Renal cortical epithelial cell (primary cell): ENCODE measurements at places on chromosomes 6 and 20. TPM values are rescaled to one million over a fixed set of nuclear protein-coding genes. Genes with fewer than 3 reads are reported as not detected.
A peak's percentile ranks its signal among the peaks of the same experiment; 100 is the strongest.

UCKL1 gene
- total RNA-seq, result 20.3 and 27.8 TPM in 2 replicates

FAM209B gene
- total RNA-seq, result not detected in 2 replicates

PLTP gene
- 10.4 and 32.1 TPM in 2 replicates for total RNA-seq

BEND6 gene
- 2.1 and 7.4 TPM in 2 replicates for total RNA-seq

LGSN gene
- total RNA-seq, result 0.10 TPM in 1 of 2 replicates, not detected in the other

TNNC2 gene
- total RNA-seq, result not detected in 2 replicates

DNA sequence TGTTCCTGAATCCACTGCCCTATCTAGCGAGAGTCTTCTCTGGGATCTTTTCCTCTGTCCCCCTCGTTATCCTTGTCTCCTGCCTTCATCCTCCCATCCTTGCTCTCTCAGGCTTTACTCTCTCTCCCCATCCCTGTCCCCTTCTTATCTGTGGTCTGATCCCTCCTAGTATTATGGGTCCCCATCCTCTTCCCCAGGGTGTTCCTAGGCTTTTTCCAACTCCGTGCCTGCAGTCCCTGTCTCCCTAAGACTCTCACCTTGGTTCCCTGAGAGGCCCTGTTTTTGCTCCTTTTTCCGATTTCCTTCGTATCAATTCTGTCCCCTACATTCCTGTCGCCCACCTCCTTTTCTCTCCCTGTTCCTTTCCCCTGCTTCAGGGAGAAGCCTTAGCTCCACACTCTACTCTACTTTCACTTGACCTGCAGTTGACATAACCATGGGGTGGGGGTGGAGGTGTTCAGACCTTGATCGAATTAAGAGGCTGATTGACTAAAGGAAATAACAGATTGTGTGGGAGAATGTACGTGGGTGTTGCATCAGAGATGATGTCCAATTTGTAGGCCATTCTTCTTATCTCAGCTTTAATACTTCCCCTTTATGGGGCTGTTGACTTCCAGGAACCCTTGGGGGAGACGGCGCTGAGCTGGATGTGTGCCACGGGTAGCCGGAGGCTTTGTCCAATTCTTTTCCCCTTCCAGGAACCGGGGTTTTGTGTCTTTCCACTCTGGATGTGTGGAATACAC is 905 bp downstream of the PPARD start:
- peak; percentile 45 for DNase-seq

DNA sequence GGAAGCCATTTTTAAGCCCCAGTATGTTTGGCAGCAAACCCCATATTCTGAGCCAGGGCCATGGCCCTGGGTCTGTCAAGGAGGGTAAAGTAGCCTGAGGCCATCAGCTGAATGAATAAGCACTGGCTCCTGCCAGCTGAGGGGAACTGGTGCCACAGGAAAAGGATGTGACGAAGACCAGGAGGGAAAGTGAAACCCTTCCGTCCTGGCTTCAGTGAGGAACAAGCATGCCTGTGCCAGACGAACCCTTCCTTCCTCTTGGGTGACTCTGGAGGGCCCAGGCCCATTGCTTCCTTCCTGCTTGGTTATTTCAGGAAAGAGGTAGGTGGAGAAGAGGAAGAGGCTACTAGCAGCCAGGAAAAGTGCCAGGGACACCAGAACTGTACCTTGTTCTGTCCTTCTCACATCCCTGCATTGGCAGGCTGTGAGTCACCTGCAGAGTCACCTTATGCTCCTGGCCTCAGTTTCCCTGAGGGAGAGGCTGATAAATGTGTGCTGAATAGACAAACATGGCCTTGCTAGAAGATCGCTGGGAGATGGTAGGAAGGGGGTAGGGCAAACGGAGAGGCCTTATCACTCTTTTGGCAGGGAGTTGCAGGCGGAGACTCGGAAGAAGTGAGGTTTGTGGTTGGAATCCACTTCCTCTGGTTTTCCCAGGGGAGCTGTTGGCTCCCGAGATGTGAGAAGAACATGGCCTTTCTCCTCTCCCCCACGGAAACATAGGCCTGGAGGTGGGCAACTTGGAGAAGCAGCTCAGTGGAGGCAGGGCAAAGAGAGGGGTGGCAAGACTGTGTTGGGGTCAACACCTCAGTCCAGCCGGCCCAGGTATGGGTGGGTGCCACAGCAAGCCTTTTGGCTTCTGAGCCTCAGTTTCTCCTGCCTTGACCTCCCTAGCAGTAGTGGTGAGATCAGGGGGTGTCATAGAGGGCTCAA is 37.4 kb downstream of the COX4I2 start:
- peak; percentile 57 for DNase-seq

DNA sequence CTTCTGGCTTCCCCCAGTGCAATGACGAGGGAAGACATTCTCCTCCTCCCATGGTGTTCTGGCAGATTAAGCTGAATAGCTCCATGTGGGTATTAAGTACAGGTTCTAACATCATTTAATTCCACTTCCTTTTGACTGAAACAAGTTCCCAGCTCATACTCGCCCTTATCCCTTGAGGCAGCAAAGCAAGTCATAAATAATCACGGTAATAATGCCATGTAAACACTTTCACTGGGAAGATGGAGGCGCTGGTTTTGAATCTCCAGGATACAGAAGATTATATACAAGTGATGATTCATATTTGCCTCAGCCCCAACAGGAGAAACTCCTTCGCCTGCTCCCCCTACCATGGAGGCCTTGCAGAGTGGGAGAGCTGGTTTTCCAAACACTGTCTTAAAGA is 141.3 kb downstream of the PXDC1 start:
- no peak for DNase-seq

DNA sequence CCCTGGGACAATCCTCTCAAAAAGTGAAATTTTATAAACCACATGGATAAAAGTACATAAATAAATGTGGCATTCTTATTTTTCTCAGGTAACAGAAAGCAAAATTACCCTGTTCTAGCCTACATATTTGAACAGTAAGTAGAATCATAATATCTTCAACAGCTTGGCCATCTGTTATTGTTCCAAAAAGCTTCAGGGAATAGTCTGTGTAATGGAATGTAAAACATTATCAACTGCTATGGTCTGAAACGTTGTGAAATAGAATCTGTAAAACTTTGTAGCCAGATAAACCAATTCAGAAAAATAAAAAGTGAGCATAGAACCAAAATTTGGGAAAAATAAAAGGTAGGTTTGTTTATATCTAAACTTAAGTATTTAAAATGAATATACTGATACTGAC is 114.7 kb downstream of the THEMIS start:
- DNase-seq, result no peak

- no peak for DNase-seq
Measured at GRCh38 chr6:98586163-98586562, 248.2 kb upstream of the POU3F2 start.

DNA sequence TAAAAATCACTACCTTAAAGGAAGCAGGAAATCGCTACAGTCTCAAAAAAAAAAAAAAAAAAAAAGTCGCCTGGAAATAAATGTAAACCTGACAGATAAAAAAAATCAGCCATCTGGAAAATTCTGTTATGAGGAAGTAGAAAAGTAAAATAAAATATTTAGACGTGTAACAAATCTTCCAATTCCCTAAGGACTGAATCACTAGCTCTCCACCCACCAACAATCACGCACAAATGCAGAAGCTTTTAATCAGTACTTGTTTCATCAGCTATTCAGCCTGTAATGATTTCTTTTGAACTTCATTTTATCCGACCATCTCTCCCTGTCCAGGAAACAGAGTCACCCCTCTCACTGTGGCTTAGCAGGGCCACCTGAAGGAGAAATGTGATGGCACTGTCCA is 59.0 kb downstream of the SLC23A2 start:
- peak; percentile 23 for DNase-seq

DNA sequence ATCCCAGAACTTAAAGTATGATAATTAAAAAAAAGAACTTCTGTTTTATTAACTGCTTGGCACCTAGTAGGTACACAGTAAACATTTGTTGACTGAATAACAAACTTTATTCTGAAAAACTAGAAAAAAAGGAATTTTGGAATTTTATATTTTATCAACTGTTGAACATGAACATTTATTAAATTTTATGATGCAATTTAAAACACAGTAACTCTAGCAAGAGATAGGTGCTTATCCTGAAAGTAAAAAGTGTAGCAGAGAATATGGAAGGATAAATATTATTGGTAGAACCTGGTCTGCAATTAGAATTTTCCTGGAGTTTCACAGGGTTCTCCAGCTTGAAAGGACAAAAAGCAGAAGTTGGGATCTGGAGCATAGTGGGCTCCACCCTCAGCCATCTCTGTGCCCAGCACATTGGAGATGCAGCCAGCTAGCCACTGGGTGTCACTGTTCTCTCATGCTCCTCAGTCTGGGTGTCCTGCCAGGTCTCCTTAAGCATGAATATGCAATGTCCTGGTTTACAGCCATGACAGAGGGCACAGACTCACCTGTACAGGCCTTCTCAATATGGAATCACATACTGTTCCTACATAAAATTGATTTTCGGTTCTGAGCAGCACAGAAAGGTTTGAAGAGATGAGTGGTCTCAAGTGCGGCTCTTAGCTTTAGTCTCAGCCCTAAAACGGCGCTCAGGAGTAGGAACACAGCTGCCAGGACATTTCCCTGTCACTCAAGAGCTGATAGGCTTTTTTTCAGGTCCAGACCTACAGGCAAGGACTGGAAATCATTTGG is 31.7 kb upstream of the IL20RA start:
- peak; percentile 69 for DNase-seq

- no peak for DNase-seq
Measured at GRCh38 chr6:15674690-15675386, 12.0 kb upstream of the DTNBP1 start.

DNA sequence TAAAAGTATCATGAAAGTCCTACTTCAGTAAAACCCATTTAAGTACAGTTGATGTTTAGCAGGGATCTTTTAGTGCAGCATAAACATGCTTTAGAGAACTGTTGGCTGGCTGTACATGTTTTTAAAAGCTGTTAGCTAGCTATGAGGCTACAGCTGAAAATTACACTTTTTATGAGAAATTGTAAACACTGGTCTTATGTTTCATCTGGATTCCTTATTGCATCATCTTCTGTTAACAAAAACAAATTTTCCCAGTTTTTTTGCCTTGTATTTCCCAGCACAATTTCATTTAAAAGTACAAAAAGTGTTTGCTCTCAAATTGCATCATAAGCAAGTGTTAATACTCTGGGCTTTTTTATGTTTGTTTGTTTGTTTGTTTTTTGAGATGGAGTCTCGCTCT is 18.3 kb upstream of the HLA-E start:
- no peak for DNase-seq

- DNase-seq, result no peak
Measured at GRCh38 chr6:122648726-122649125, 38.5 kb downstream of the PKIB start.

DNA sequence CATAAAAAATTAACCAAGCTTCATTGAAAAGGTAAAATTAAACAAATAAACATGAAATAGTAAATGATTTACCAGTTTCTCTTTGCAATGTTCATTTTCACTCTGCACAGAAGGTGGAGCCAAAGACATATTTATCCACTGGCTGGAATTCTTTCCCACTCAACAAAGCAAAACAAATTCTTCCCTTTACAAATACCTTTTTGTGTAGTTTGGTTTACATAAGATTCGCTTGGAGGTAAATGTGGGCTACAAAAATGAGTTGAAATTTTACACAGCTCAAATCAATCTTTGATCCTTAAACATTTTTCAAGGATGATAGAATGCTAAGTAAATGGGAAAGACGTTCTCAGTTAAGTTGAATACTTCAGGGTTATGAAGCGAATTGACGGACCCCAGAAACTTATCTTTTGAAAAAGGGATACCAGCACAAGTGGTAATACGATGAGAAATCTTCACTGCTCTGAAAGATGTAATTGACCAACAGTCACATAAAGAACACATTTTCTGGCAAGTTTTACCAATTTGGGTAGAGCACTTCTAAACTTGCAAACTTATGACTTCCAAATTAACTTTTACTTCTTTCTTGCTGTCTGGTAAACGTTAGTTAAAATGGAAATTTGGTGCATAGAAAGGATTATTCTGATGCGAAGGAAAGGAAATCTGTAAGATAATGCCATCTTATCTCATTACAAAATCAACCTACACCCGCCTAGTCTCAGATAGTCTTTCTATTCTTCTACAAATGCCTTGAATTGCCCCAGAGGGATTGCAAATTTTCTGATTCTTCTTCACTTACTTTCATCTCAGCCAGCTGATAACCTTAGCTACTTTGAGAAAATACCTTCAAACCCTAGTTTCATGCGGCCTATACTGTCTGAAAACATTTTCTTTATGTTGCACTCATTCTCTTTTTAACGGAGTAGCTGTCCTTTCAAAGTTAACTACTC is 4.7 kb upstream of the GJA1 start:
- DNase-seq, result peak; percentile 65

GRCh38 chr6:24231438-24231977 is 105.5 kb downstream of the NRSN1 start:
- no peak for DNase-seq
